ENCODE measurements at places on chromosomes 11 and 22. TPM values are rescaled to one million over a fixed set of nuclear protein-coding genes. Genes with fewer than 3 reads are reported as not detected.

DNA sequence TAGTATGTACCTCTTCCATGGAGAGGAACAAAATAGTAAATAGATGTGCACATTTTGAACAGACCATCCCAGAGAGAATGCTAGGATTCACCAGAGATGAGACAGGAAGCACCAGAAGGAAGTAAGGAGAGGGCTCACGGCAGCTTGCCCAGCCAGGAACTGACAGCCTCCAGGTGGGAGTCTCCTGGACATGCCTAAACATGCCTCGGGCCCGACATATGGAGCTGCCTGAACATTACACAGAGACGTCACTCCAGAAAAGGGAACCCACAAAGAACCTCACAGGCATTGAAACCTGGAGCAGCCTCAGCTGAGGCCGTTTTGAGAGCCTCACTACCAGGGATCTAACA, 67.4 kb downstream of the BRD1 start:
- H3K27ac ChIP-seq = no peak overlapping the region
- 0 out of 2 replicates have a peak, but pooled peaks cover 5% of the 10 kb centered on the region for H3K27me3 ChIP-seq
- no peak for DNase-seq
- H3K4me1 ChIP-seq = no peaks in the 10 kb centered on the region
- no peaks in the 10 kb centered on the region for H3K36me3 ChIP-seq

DNA sequence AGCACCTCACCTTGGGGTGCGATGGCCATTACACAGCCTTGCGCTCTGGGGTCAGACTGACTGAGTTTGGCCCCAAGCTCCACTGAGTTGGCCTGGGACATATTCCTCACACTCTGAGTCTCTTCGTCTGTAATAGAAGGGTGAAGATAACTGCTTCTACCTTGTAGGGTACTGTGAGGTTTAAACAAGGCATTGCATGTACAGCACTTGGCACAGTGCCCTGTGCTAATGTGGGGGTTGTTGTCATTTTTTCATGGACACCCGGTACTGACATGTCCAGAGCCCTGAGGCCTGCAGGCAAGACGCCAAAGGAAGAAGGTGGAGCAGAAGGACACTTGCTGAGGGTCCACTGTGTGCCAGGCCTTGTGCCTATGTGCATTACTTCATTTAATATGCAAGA, 50.7 kb downstream of the OTOG start:
- no peak overlapping the region for H3K4me3 ChIP-seq
- no peaks in the 10 kb centered on the region for H3K36me3 ChIP-seq
- no peaks in the 10 kb centered on the region for H3K4me1 ChIP-seq
- H3K27ac ChIP-seq = no peak overlapping the region
- H3K27me3 ChIP-seq = peaks cover 7% of the 10 kb centered on the region

DNA sequence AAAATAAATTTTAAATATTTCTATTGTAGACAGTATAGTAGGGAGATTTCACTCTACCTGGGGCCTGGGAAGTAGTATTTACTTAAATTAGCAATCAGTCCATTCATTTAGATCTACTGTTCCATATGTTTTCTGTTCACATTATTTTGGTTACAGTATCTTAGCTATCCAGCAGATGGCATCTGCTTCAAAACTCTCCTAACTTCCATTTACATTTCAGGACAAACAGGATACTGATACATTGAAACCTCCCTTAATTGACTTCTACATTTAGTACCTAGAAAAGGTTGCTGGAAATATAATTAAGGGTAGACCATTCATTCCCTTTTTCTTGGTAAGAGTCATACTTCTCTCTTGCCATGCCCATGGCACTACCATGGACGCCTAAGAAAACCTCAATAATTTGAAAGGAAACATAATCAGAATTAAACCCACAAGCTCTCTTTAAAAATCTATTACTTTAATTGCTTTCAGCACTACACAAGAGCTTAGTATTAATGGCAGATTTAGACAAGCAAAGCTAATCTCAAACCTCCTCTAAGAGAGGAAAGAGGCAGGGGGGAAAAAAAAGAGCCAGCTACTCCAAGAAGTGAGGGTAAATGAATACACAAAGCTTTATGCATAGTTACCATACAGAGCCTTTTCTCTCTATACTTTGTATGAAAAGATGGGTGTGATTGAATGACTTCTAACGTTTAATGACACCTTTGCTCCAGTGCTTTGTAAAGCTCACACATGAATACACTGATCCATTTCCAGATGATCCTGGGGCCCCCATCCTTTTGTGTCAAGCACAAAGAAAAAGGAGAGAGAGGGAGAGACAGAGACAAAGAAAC, 131.2 kb upstream of the MTMR2 start:
- H3K27me3 ChIP-seq = no peaks in the 10 kb centered on the region
- H3K36me3 ChIP-seq = no peaks in the 10 kb centered on the region
- H3K4me1 ChIP-seq = peaks cover 33% of the 10 kb centered on the region
- 0 out of 2 replicates have a peak overlapping the region, but pooled peaks have one; percentile 37 for H3K27ac ChIP-seq

Gene PEX16
- 15.3 TPM for total RNA-seq

DNA sequence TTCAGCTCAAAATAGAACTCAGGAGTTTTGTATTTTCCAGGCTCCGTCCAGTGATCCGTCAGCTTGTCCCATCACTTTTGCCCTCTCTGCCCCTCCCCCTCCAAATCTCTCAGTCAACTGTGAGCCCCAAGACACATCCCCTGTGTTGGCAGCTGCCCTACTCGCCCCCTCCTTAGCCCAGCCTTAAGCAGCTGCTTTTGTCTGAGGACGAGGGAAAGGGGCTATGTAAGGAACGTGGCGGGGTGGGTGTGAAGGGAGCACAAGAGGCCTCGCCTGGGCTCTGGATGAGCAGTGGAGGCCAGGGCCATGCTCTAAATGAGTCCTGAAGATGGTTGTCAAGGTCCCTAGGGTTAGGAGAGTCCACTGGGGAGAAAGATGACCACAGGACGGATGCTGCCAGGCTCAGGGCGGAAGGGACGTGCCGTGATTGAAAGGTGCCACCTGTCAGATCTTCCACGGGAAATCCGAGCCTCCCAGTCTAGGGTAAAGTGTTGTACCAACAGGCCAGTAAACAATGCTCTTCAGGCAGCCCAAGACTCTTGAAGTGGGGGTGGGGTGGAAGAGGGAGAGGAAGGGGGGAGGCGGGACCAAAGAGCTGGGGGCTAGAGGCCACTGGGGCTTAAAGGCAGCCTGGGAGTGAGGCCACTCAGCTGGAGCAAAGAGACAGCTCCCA, at the start of gene SMTNL1:
SMTNL1 (plus strand) TSS at position 649 of the 673 bp plus-strand sequence. CDS start 5,048 bp downstream, outside the sequence.
- no peaks in the 10 kb centered on the region for H3K36me3 ChIP-seq
- no peak for DNase-seq
- H3K27me3 ChIP-seq = peaks cover 25% of the 10 kb centered on the region
- H3K27ac ChIP-seq = no peak within 1 kb of the TSS

- H3K4me1 ChIP-seq = no peaks in the 10 kb centered on the region
- no peak for DNase-seq
- no peak overlapping the region for H3K27ac ChIP-seq
- no peak overlapping the region for H3K4me3 ChIP-seq
- peaks cover 64% of the 10 kb centered on the region for H3K27me3 ChIP-seq
These were observed 8.7 kb upstream of the DAGLA start for GRCh38 chr11:61671527-61671926.

DNA sequence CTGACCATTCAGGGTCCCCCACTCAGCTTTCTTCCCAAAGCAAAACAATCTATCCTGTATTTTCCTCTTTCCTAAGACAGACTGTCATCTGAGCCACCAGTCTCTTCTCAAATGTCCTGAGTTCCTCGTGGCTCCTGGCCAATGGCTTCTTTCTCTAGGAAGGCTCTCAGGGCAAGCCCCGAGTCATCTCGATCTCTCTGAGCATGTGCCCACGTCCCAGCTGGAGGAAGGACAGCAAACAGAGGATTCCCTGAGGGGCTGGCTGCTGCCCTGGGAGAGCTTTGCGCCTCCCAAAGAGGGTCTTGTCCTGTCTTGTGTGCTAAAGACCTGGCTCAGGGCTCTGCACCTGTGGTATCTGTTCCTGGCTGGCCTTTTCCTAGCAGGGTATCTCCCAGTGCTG, 8.3 kb downstream of the SLC37A2 start:
- H3K36me3 ChIP-seq = no peaks in the 10 kb centered on the region
- H3K4me3 ChIP-seq = no peak overlapping the region
- no peak overlapping the region for H3K27ac ChIP-seq
- H3K4me1 ChIP-seq = peaks cover 15% of the 10 kb centered on the region
- no peaks in the 10 kb centered on the region for H3K27me3 ChIP-seq
- no peak for DNase-seq

Gene TREH
- total RNA-seq = not detected

Gene APOL4
- not detected for total RNA-seq

- no peak overlapping the region for H3K4me3 ChIP-seq
- no peak for DNase-seq
- no peaks in the 10 kb centered on the region for H3K36me3 ChIP-seq
- no peak overlapping the region for H3K27ac ChIP-seq
These were observed 6.5 kb upstream of the CERK start for GRCh38 chr22:46744581-46744980.

DNA sequence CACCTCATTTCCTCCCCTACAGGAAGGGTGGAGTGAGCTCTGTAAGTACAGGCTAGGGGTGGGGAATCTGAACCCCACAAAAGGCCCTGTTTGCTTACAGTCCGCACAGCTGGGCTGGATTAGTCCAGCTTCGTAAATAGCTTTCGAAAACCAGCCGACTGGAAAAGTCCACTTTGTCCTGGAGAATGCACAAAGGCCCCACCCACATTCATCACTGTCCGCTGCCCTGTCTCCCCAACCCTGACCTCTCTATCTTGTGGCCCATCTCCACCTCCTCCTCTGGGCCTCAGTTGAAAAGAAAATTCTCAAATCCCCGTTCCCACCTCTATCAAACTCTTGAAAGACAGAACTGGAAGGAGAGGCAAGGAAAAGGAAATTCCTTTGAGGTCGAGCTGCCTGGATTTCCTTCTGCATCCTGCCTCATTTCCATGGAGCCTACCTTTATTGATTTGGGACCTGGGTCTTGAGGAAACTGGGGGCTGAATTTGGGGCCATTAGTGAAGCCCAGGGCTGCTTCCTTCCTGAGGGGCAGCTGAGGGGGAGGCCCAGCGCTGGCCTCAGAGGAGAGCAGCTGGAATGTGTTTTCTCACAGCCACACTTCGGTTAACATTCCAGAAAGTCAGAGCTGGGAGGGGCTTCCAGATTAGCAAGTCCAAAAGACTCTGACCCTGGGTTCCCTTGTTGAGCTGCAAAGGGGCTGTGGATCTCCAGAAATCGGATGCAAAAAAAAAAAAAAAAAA, 147.6 kb downstream of the FBXO7 start:
- H3K4me3 ChIP-seq = no peak overlapping the region
- H3K27ac ChIP-seq = peak overlapping the region; percentile 99
- peaks cover 41% of the 10 kb centered on the region for H3K4me1 ChIP-seq
- H3K36me3 ChIP-seq = no peaks in the 10 kb centered on the region

DNA sequence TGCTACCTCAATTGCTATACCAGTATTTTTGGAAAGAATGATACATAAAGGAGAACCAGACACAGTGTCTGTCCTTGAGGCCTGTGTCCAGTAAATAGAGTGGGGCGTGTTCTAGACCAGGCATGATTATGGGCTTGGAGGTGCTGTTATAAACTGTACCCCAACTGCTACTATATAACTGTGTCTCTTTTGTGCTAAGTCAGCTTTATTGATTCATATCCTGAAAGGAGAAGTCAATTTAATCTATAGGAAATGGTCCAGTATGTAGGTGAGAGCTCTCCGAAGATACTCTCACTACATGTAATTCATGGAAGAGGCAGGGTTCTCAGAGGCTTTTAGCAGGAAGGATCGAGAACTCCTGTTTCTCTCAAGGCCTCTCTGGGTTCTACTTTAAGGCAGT, 334.3 kb downstream of the TMEM135 start:
- no peak overlapping the region for H3K4me3 ChIP-seq
- H3K36me3 ChIP-seq = no peaks in the 10 kb centered on the region
- H3K27ac ChIP-seq = no peak overlapping the region
- no peaks in the 10 kb centered on the region for H3K4me1 ChIP-seq

GRCh38 chr11:1330473-1330872, 21.0 kb upstream of the TOLLIP start:
- no peak overlapping the region for H3K27ac ChIP-seq
- H3K4me1 ChIP-seq = peaks cover 7% of the 10 kb centered on the region
- no peak for DNase-seq
- no peaks in the 10 kb centered on the region for H3K36me3 ChIP-seq
- H3K27me3 ChIP-seq = peaks cover 8% of the 10 kb centered on the region

Measured in IMR-90 (cell line).